Pons (tissue), 1 donor: ENCODE measurements at places on chromosomes 7 and 10.

- DNase-seq: no peak
Measured at GRCh38 chr10:103428989-103429643, 23.1 kb downstream of the CALHM2 start.

GRCh38 chr10:33109788-33110469 is 151.9 kb upstream of the ITGB1 start:
- DNase-seq: no peak

DNA sequence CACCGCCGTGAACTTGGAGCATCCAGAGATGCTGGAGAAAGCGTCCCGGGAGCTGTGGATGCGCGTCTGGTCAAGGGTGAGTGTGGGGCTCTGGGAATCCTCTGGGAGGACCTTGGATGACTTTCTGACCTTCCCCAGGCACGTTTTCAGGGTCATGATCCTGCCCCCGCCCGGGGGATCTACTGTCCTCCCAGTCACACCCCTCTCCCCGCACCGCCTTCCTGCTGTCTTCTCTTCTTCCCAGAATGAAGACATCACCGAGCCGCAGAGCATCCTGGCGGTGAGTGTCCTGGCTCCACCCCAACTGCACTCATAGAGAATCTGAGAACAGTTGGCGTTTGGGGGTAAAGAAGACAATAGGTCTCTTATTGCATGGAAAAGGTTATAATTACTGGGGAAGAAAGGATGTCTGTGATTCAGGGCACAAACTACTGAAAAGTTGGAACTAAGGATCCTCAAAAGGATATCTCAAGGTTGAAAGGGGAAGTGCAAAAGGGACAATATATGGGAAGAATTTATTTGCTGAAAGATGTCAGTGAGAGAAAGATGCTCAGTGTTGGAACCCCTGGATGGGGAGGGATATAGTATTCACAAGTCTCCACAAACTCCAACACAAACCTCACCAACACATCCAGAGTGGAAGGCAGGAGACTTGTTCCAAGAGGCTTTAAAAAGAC is 1.9 kb downstream of the GSTK1 start:
- peak; percentile 28 for DNase-seq

DNA sequence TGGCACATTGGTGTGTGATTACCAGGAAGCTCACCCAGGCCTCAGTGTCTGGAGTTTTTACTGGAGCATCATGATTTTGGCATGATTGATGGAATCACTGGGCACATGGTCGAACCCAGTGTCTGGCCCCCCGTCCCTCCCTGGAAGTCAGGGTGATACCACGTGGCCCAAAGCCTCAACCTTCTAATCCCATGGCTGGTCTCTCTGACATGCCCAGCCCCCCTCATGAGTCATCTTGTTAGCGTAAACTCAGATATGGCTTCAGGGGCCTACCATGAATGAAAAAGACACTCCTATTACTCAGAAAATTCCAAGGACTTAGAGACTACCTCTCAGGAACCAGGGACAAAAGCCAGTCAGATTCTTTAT is 109.3 kb downstream of the GRK5 start:
- no peak for DNase-seq

GRCh38 chr7:51111241-51111940 is 205.2 kb downstream of the COBL start:
- DNase-seq: no peak

- no peak for DNase-seq
Measured at GRCh38 chr10:132129431-132129830, 57.3 kb upstream of the DPYSL4 start.

DNA sequence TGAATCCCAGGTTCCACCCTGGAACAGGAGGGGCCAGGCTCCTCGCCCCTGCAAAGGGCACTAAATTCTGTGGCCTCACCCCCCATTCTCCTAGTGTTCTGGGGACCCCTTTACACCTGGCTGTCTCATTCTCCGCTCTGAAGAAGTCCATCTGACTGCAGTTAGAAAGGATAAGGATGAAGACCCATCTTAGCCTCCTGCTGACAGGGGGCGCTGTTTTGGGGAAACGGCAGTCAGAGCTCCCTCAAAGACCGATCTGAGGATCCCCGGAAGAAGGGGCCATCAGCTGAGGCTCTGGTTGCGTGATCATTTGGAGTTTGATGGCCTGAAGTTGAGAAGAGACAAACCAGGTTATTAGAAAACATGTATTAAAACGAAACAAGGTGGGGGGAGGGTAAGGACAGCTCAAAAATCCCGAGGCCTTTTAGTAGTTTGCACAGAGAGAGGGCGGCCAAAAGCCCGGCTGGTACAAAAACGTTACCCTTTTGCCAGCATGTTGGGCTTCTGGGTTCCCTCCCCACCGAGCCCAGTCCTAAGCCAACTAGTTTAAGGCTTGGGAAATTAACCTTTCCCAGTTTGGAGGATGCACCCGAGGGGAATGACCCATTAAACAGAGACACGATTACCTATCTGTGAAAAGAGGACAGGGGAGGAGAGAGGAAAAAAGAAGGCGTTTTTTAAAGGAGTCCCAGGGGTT is 102.8 kb downstream of the CHN2 start:
- no peak for DNase-seq

DNA sequence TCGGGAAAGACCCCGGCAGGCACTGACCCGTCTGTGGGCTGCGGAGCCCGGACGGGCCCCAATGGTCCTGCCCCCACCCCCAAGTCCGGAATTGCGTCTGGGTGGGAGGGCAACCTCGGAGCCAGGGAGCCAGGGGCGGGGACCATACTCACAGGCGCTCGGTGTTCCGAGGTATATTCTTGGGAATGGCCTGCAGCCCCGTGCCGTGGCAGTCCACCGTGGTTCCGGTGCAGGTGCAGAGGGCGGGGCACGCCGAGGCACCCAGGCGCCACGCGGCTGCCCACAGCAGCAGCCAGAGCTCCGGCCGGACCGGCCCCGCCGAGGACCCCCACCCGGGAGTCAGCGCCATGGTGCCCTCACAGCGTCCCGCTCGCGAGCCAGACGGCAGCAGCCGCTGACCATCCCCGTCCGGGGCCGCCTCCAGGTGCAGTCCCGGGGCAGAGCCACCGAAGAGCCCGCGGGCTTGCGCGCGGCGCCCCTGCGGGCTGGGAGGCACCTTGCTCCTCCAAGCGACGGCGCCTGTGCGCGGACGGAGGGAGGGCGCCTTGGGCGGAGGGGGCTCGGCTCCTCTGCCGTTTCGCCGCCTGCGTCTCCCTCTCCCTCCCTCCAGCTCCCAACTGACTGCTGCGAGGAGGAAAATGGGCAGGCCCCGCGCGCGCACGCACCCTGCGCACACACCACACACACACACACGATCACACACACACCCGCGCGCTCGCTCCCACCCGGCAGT is at the start of gene SLIT1:
SLIT1 (minus strand) TSS at position 634 of the 733 bp plus-strand sequence; CDS start at position 349, 285 bp downstream.
- DNase-seq: no peak

DNA sequence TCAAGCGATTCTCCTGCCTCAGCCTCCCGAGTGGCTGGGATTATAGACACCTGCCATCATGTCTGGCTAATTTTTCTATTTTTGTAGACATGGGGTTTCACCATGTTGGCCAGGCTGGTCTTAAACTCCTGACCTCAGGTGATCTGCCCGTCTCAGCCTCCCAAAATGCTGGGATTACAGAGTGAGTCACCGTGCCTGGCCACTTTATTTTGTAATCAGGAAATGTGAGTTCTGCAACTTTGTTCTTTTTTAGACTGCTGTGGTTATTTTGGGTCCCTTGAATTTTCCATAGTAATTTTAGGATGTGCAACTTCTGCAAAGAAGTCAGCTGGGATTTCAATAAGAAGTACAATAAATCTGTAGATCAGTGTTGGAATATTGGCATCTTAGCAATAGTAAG is 96.8 kb downstream of the CYTH3 start:
- DNase-seq: peak; percentile 61

DNA sequence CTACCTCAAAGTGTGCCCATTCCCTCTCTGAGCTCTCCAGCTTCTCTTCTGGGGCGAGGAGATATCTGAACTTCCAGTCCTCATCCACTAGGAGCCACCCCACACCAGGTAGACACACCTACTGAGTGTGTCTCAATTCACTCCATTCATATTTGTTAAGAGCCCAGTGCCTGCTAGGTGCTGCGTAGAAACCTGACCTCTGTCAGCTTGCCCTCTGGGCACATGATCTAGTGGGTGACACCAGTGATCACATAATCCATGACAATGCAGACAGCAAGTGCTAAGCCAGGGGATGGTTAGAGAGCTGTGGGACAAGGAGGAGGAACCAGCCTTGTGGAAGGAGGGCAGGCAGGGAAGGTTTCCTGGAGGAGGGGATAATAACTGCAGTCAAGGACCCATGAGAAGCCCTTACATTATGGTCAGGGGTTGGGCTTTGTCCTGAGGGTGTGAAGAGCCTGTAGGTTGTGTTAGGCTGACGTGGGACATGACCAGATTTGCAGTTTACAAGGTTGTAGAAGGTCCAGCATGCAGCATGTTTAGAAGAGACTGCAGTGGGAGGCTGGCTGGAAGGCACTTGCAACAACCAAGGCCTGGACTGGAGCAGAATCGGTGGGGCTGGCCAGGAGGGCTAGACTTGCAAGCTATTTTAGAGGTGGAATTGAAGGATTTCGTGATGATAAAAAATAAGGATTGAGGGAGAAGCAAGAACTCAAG is 81.8 kb downstream of the COL13A1 start:
- DNase-seq: no peak

- DNase-seq: no peak
Measured at GRCh38 chr10:125557801-125558505, 125.0 kb downstream of the TEX36 start.

DNA sequence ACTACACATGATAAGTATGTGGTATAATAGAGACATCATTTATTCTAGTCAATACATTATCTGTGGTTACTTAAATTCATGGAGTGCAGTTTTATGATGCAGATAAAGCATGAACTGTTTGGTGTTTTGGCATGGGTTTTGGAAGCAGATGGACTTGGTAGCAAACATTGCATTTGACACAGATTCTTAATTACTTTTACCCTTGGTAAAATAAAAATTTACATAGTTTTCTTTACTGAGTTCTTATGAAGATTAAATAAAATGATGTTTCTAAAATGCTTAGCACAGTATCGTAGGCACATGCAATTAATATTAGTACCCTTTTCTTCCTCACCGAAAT is 92.0 kb downstream of the ABCA13 start:
- DNase-seq: no peak

GRCh38 chr7:141198194-141198958 is 124.5 kb downstream of the TMEM178B start:
- DNase-seq: no peak

DNA sequence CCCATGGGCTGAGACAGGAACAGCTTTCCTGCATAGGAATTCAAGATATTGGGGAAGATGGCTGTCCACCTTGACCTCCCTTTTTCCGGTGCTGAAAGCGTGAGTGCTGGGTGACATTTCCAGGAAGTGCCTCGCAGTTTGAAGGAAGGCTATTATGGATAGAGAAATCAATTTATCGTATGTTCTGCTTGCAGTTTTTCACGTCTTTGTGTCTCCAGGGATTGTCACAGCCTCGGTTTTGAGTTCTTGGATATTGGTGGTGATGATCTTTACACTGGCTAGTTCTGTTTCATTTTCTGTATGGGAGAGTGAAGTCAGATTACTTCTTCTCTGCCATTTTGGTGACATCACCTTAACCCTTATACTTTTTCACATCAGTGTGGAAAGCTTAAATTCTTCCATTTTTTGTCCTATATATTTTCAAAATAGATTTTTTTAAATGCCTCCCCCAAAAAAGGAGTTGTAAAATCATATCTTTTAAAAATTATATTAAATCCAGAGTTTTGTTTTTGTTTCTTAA is 102.5 kb upstream of the APBB1IP start:
- no peak for DNase-seq

GRCh38 chr10:123149568-123150270 is 1.8 kb downstream of the HMX2 start:
- DNase-seq: no peak

DNA sequence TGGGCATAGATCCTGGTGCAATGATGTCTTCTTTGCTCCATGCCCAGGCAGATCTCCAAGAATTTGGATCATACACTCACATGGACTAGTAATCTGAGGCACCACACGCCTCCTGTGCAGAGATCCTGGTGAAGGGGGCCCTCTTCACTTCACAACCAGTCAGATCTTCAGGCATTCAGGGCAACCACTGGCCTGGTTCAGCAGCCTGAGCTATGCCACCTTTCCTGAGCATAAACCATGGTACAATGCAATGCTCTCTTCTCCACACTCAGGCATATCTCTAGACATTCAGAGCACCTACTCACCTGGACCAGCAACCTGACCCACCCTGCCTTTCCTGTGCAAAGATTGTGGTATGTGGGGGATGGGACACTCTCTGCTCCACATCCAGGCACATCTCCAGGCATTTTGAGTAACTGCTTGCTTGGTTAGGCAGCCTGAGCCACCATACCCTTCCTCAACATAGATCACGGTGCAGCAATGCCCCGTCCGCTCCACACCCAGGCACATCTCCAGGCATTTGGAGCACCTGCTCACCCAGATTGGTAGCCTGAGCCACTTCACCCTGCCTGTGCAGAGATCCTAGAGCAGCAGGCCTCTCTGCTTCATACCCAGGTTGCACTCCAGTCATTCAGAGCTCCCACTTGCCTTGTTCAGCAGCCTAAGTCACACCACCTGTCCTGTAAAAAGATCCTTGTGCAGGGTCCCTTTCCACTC is 532.2 kb upstream of the STEAP1 start:
- DNase-seq: no peak

DNA sequence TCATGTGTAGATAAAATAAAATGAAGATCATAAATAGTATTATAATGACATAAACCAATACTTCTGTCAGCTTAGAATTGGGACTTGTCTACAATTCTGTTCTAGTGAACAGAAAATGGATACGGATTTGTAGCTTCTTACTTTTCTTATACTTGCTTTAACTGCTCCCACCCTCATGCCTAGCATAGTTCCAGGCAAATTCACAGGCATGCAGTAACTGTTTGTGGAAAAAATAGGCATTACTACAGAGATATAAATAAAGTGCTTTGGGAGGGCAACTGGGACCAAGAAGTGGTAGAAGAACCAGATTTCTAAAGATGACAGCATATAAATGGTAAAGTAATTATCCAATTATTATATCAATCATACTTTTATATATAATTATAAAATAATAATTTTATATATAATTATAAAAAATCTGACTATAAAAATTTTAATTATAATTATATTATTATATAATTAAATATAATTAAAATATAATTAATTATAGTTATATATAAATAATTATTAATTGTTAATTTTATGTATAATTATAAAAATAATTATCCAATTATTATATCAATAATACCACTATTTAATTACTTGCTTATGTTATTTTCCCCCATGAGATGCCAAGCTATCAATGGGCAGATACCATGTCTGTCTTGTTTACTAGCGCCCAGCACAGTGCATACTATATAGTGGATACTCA is 144.1 kb downstream of the NOC3L start:
- DNase-seq: no peak

GRCh38 chr10:1163204-1163660 is 107.0 kb downstream of the WDR37 start:
- no peak for DNase-seq

- no peak for DNase-seq
Measured at GRCh38 chr7:121302214-121302745, 26.5 kb upstream of the WNT16 start.

- DNase-seq: peak; percentile 65
Measured at GRCh38 chr7:135147341-135147898, 452 bp upstream of the TMEM140 start.
